GM20000 (cell line): ENCODE measurements at places on chromosomes 6 and 20.

GRCh38 chr6:170062209-170062914 is 228.5 kb downstream of the DLL1 start:
- no peak for DNase-seq

DNA sequence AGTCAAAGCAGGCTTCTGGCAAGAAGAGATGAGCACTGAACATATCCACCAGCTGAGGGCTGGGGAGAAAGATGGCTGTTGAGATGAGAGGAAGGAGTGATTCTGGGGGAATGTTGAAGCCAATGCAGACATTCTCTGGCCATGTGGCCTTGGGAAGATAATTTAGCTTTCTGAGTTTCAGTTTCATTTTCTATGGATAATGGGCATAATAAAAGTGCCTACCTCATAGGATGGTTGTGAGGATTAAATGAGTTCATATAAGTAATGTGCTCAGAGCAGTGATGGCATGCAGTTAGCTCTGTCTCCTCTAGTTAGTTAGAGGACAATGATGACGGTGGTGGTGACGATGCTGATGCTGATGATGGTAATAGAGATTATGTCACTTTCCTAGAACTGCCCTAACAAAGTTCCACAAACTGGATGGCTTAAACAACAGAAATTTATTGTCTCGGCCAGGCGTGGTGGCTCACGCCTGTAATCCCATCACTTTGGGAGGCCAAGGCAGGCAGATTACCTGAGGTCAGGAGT is 18.5 kb upstream of the KCNK5 start:
- no peak for DNase-seq

DNA sequence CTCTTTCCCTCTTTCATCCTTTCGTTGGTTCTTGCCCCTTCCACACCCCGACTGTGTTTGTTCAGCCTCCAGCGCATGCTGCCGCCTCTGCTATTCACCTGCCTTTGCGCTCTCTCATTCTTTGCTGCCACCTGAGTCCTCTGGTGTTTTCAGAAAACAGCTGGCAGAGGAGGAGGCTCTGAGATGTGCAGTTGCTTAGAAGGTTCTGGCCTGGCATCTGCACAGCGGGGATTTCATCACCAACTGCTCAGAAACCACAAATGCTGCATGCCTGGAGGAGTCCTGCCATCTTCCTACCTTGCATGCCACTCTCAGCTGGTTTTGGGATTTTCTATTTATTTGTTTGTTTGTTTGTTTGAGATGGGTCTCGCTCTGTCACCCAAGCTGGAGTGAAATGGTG is 39.2 kb upstream of the CLDN20 start:
- no peak for DNase-seq

DNA sequence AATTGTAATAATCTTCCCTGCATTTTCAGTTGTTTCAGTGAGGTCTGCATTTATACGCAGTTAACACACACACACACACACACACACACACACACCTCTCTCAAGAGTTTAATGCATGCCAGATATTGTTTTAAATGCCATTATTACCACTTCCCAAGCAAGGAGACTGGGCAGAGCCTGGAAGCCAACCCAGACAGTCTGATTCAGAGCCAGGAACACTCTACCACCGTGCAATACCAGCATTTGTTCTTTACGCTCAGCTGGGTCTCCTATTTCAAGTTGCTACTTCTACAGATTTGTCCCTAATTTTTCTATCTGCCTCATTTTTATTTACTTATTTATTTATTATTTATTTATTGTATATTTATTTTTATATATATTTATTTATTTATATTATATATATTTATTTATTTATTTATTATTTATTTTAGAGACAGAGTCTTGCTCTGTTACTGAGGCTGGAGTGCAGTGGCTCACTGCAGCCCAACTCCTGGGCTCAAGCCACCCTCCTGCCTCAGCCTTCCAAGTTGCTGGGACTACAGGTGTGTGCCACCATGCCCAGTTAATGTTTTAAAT is 68.4 kb downstream of the PCSK2 start:
- no peak for DNase-seq

DNA sequence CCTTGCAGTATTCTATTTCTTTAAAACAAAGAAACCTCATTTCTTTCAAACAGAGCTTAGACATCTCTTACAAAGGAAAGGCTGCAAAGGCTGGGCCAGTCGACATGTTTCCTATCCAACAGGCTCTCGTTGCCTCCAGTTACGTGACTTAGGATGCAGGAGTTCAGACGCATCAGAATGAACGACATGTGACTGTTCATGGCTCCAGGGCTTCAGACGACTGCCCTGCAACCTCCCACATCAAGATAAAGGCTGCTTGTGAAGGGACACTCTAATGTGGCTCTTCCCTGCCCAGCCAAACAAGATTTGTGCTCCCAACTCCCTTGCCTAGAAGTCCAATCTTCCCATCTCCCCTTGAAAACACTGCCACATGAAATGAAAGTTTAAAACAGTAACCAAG is 14.3 kb upstream of the NEDD9 start:
- DNase-seq, result no peak

DNA sequence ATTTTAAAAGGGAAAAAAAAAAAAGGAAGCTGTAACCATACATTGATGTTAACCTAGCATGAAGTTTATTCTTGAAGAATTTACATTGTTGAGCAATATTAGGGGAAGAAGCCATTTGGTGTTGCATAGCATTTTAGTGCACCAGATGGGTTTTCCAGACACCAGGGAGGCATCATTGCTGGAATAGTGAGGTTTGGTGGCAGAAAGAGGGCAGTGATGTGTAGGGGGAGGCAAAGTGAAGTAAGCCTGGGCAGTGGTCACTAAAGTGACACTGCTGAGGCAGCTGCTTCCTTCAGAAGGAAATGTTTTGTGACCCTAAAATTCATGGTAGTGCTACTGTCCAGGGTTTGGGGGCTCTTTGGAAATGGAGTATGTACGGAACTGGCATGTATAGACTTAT is 2.6 kb downstream of the TOMM6 start:
- no peak for DNase-seq

DNA sequence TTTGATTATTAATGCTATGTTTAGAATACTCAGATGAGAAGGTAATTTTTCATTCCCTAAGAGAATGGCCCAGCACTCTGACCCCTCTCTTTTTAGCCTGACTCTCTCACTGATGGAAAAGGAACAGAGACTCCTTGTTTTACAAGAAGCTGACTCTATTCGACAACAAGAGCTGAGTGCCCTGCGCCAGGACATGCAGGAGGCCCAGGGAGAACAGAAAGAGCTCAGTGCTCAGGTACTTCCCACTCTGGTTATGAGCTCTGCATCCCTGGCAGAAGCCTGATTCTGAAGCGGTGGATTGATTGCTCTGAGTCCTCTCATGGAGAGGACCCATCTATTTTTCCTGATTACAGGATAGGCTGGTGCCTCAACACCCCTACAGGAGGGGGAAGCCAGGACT is 33.0 kb downstream of the C20orf173 start:
- DNase-seq, result no peak

DNA sequence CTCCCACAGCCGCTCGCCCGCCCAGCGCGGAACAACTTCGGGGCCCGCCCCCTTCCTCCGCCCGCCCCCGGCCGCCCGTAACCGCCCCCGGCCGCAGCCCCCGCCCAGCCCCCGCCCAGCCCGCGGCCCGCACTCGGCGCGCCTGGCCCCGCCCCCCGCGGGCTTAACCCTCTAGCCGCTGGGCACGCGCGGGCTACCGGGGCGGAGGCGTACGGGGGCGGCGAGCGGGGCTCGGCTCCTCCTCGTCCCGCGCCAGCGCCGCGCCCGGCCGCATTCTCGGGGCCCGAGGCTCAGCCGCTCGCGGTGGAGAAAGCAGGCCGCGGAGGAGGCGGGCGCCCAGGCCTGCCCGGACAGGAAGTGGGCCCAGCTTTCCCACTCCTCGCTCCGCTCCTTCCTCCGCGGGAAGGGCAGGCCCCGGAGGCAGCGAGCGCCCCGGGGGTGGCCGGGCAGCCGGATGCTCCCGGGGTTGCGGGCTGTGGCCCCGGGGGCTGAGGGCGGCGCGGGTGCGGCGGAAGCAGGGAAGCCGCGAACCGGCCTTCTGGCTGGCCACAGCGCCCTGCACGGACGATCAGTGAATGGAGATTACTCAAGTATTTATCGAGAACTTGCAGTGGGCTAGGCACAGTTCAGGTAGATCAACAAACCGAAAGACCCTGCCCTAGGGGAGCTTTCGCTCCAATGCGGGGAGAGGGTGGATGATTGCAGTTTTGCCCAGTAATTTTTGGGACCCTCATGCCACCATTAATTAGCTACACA is at the start of gene TRAM2:
Gene TRAM2 (minus strand): TSS at position 39 of the 756 bp plus-strand sequence. CDS start 145 bp downstream, outside the sequence.
- DNase-seq, result peak; percentile 92

- DNase-seq, result no peak
Observed at GRCh38 chr6:85406641-85407075, 43.2 kb upstream of the NT5E start.

GRCh38 chr6:96939007-96939805 is 14.7 kb downstream of the KLHL32 start:
- DNase-seq, result no peak

DNA sequence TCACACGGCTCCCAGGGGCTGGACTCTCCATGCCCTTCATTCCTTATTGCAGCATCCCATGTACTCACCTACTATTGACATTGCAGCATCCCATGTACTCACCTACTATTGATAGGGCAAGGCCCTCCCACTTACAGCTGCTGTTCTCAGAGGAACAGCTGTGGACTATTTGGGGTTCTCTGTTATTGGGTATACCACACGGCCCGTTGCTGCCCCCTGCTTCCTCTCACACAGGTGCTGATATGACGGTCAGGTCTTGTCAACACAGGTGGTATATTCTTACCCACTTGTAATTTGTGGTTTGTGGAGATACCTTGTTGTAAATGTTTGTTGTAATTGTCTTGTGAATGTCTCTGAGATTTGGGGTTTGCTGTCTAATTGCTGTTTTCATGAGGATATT is 18.8 kb downstream of the ALDH5A1 start:
- DNase-seq, result no peak

DNA sequence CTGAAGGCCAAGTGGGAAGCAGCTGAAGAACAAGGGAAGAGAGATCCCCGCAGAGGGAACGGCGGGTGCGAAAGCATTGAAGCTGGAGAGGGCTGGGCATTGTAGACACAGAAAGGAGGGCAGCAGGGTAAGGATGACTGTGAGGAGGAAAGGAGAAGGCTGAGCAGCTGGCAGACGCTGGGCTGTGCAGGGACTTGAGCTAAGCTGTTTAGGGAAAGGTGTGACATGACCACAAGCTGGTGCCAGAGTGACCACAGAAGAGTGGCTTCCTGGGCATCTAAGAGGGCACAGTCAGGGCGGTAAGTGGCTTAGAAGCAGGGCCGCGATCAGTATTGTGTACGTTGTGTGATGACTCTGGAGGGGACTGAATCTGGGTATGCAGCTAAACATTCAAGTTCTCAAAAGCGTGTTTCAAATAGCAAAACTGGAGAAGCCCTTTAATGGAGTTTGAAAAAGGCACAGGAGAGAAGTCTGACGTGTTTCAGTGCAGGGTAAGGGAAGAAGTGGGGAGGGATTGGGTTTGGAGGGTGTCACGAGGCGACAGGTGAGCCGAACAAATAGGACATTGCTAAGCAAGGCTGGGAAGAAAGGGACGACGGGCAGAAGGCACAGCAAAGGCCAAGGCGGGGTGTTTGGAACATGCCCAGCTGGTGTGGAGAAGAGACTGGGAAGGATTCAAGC is 46.1 kb upstream of the ARFGEF2 start:
- DNase-seq, result no peak

DNA sequence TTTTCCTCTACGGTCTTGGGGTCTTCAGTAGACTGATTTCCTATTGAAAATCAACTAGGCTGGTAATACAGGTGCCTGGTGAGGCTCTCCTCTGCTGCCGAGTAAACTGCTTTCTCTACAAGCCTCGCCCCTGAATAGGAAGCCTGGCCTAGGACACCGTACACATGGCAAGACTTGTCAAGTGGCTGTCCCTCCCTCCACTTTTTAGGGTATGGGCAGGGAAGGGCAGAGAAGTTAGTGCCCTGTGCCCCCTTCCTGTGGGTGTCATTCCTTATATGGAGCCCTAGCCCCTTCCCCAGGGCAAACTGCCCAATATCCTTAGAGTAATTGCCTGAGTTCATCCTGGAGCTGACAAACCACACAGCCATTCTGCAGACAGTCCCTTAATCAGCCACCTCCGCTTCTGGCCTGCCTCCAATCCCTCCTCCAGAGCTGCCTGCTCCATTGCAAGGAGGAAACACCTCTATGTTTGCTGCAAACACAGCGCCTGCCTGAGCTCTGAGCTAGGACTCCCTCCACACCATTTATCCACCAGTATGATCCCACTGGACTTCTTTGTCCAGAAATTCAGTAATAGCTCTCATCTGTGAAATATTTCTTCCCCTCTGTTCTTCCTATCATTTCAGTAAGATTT is 93.1 kb downstream of the CHD6 start:
- no peak for DNase-seq

- no peak for DNase-seq
Observed at GRCh38 chr6:30645989-30646388, 944 bp upstream of the C6orf136 start.

- DNase-seq, result no peak
Observed at GRCh38 chr20:6732001-6732447, 35.5 kb upstream of the BMP2 start.

- no peak for DNase-seq
Observed at GRCh38 chr6:13334953-13335352, 6.6 kb upstream of the TBC1D7 start.

- no peak for DNase-seq
Observed at GRCh38 chr6:144590532-144590931, 305.4 kb downstream of the UTRN start.

GRCh38 chr20:46088409-46089166 is 1.2 kb downstream of the NCOA5 start:
- no peak for DNase-seq

DNA sequence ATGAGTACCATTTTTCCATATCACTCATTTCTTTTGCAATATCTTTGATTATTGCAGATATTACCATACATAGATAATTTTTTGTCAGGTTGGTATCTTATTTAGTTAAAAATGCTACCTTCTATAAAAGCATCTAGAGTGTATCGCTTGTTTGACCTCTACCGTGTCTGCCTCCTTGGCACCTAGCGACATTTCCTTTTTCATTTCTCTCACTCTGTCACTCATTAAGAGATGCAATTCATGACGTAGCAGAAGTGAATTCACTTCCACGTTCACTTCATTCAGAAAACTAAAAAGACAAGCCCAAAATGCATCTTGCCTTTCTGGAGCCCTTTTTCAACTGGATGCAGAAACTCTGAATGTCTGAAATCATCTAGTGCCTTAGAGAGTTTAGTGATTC is 172.9 kb downstream of the MMS22L start:
- no peak for DNase-seq
